Inflammatory macrophage (primary cell): ENCODE measurements at places on chromosomes 11 and 22.

DNA sequence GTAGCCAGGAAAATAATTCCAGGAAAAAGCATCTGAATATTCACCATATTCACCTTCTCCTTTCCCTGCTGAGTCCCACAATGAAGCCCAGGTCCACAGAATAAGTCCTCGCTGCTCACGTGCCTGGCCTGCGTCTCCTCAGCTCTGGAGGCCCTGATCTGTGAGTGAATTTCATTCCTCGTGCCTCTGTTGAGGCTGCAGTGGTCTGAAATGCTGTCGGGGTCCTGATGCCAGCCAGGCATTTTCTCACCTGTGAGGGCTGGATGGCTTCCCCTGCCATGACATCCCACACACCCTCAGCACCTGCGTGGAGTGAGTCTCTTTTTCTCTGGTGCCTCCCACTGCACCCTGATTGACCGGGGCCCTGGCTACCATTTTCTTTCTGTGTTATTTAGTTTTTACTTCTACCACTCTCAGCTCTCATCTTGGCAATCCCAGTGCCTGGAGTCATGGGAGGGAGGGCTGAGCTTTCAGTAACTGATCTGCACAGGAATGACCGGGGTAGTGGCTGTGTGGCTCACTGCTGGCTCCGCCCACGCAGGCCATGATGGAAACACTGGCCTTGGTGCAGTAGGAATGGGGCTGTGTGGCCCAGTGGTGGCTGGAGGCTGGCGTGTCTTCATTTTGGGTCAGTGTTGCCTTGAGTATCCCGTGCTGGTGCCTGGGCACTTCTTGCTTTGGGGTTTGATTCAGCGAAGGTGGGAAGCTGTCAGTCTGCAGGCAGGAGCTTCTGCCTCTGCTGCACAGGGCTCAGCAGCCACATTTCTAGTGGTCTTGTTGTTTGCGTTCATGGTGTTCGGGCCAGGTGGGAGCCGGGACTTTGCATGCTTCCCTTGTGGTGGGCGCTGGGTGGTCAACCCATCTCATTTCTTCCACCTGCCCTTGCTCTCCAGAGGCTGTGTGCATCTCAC is 807.2 kb downstream of the TBC1D22A start:
- no peak for DNase-seq

DNA sequence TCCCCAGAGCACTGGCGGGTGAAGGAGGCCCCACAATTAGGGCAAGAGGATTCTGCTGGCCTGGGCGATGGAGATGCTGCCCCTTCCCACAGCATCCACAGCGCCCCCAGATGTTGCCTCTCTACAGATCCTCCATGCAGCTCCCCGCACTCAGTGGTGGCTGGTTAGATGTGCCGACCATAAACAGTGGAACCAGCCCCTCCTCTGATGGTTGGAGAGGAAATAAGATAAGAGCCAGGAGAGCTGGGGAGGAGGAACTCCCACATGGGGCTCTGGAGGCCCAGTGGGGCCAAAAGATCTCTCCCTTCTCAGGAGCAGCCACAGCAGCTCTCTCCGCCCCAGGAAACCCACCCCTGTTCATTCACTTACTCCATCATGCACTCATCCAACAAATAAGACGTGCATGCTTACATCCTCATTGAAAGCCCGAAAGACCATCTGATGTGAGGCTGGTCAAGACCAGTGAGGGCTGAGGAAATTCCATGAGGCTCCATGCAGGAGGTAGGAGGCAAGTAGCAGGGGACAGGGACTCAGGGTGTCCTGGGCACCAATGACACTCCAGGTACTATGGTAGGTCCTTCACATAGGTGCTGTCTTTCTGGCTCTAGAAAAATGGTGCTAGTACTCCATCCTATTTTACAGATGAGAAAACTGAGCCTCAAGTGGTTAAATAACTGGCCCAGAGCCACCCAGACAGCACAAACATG is 1.5 kb downstream of the PTGDR2 start:
- no peak for DNase-seq

DNA sequence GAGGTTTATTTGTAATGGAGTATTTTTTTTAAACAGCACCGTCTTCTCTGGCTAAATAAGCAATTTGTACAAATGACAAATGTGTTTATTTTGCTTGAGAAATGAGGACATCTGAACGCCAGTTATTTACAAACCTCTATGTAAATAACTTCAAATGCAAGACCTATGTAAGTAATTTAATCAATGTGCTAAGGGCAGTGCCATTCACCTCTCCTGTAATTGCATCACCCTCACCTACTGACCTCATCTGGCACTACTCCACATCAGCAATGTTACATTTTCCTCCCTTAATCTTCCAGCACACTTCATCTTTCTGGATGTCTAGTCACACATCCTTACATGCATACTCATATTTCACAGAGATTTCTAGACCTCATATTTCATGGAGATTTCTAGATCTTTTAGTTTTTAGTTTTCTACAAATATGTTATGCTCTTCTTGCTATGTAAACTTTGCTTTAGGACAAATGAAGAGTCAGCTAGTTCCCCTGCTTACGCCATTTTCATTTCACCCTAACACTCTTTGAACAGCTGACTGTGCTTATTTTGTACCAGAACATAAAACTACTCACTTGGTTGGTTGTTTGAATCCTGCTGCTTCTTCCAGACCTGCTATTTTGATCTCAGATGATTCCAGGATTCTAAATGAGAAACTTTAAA is 238.6 kb downstream of the GRM5 start:
- no peak for DNase-seq

DNA sequence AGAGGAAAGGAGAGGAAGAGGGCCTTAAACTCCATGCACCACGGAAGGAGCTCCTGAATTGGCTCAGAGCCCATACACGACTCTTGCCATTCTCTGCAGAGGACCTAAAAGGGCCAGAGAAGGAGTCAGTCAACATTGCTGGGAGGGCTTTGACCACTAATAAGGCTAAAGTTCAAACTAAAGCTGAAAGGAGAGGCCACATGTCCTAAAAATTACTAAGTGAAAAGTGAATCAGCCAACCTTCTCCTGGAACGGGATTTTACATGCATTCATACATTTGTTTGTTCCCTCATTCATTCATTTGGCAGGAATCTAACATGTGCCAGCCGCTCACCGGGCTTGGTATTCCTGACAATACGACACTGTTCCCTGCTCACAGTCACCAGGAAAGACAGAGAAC is 10.5 kb downstream of the CLMP start:
- DNase-seq: no peak

GRCh38 chr11:128551611-128552335 is 35.6 kb downstream of the ETS1 start:
- peak; percentile 82 for DNase-seq

DNA sequence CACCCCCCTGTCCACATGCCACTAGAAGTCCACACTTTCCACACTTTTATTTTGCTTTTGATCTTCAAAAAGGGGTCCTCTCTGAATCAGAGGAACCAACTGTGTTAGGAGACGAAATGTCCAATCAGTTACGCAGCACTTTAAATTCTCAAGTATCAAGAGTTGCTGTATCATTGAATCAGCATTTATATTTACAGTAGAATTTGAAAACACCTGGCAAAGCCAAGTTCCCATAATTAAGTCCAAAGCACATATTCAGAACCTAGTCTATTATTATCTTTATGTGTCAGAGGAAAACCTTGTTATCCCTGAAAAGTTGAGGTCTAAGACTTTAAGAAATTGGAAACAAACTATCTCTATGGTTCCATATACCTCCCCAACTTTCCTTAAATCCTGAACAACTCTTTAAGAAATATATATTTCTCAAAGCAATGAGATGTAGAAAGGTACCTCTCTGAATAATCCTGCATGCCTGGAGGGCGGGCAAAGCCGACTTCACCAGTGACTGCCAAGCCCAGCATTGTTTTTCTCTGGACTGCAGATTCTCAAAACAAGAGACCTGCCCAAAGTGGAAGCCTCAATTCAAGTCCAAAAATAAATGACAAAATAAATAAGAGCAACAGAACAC is 75.9 kb upstream of the ARFGAP3 start:
- DNase-seq: no peak

DNA sequence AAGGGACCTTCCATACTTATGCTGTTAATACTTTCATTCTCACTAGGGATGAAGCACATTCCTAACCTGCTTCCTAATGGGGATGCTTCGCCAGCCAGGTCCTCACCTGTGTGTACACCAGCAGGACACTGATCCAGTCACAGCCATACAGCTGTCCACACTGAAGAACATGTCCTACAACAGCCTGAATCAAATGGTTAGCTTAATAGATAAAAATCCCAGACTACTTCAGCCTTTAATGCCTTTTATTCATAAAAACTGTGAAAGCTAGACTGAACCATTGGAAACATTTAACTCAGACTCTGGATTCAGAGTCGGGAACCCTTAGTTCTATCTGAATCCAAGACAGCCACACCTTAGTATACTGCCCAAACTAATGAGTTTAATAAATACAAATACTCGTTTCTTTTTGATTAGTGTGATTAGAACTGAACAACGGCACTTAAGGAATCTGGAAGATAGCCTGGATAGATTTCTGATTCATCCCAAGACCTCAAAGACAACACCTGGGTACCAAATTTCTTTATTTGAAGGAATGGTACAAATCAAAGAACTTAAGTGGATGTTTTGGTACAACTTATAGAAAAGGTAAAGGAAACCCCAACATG is 3.3 kb downstream of the FTH1 start:
- DNase-seq: no peak

DNA sequence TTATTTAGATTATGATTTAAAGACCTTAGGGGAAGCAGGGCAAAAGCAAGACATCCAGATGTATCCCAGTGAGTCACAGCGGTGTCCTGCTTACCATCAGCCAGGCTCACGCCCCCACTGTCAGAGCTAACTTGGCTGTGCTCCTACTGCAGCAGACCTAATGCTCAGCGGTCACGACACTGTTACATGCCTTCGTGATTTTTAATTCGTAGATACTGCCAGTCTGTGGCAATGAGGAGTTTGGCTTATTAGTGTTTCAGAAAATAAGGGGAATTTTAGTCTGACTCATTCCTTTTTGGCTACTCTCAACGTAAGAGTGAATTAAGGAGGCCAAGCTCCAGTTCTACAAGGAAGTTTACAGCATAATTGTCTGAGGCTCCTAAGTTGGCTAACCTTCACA is 22.7 kb downstream of the EFCAB6 start:
- no peak for DNase-seq

DNA sequence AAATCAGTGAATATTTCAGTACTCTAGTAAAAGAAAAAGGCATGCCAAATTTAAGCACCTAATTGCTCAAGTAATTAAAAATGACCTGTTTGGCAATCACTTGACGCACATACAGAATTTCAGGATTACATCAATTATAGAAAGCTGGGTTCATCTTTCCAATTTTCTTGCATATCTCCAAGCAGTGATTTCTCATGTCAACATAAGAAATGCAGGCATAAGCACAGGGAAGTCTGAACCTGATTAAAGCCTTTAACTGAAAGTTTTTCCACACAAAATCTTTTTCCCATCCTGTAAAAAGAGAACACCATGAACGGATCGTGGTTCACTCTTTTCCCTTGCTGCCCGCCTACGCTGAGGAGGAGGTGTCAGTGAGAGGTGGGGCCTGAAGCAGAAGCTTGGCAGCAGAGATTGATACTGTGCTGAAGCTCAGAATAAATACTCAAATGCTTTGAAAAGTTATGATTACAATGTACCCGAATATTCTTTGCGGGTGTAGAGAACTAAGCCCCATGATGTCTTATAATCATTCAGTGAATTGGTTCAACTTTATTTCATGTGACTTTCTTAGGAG is 704.1 kb upstream of the CCDC90B start:
- no peak for DNase-seq

DNA sequence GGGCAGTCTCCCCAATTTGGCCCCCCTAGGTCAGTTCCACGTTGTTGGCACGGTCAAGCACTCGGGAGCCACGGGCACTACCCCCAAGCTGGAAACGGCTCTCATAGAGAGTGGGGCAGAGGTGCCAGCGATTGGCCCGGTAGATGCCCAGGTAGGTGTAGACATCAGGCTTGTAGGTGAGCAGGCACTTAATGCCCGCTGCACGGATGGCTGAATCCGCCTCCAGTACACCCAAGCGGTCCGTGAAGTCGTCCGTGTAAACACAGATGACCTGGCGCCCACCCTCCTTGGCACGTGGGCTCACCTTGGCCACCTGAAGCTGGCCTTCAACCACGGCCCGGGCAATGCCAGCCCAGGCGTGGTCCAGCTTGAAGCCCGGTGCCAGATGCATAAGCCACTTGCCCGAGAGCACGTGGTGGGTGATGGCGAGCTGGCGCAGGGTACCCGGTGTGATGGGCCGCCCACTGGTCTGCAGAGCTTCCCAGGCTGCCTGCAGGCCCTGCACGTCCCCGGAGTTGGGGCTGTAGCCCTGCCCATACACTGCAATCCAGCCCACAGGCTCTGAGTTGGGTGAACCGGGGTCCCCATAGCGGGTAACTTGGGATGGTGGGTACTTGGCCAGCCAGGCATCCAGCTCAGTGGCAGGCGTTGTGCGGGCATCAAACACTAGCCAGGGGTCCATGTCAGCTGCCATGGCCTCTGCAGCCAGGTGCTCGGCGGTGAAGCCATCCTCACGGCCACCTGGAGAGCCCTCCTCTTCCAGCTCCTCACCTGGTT is 1.2 kb downstream of the C11orf68 start:
- no peak for DNase-seq

DNA sequence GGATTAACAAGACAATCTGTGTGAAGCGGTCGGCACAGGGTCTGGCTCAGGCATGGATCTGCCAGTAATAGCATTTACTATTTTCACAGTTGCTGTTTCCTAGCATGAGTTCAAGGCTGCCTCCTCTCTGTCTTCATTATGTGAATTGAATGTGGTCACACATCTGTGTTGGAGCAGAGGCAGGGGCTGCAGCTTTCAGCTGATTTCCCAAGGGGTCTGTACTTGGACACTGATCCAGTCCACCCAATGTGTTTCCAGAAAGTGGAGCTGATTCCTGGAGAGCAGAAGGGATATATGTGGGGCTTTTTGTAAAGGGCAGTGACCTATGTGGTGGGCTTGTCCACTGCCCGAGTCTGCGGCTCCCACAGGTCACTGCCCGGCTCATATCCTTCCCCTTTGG is 3.5 kb upstream of the CELSR1 start:
- no peak for DNase-seq

DNA sequence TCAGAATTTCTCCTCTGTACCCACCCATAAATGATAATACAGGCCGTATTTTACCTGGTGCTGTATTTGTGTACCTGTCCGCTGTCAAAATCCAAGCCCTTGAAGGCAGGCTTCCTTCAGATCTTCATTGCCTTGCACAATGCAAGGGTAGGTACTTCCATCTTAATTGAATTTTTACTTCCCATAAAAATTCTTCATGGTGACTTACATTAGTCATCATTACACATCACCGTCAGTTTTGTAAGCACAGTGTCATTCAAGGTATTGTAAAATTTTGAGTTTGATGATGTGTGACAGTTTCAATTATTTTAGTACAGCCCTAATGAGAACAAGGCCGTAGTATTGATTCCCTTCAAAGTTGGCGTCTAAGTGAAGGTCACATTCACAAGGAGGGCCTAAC is 770 bp upstream of the TSG101 start:
- peak; percentile 58 for DNase-seq
